SK-N-SH treated with all-trans-retinoic acid at 6 μM for 48 hours (cell line): ENCODE measurements at places on chromosomes 12 and 14.
A peak's percentile ranks its signal among the peaks of the same experiment; 100 is the strongest.

DNA sequence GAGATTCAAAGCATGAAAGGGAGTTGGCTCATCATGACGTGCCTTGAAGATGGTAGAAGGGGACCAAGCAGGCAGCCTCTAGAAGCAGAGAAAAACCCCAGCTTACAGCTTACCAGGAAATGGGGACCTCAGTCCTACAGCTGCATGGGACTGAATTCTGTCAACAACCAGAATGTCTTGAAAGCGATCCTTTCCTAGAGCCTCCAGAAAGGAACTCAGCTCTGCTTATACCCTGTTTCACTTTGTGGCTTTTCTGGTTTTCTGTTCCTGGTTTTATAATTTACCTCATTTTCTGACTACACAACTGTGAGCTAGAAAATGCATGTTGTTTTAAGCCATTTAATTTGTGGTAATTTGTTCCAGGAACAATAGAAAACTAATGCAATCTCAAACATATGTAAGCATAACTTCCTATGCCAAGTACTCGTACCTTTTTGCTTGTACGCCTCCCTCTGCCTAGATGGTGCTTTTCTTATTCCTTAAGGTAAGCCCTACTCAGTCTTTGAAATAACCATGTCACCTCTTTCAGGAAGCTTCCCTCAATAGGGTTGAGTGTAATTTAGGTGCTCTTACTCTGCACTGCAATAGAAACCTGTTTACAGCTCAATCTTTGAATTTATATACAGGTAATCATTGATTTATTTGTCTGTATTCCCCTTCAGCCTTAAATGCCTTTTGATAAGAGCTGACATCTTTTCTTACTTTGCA lies 348.8 kb downstream of the TMEM117 start:
- ATAC-seq, result no peak

DNA sequence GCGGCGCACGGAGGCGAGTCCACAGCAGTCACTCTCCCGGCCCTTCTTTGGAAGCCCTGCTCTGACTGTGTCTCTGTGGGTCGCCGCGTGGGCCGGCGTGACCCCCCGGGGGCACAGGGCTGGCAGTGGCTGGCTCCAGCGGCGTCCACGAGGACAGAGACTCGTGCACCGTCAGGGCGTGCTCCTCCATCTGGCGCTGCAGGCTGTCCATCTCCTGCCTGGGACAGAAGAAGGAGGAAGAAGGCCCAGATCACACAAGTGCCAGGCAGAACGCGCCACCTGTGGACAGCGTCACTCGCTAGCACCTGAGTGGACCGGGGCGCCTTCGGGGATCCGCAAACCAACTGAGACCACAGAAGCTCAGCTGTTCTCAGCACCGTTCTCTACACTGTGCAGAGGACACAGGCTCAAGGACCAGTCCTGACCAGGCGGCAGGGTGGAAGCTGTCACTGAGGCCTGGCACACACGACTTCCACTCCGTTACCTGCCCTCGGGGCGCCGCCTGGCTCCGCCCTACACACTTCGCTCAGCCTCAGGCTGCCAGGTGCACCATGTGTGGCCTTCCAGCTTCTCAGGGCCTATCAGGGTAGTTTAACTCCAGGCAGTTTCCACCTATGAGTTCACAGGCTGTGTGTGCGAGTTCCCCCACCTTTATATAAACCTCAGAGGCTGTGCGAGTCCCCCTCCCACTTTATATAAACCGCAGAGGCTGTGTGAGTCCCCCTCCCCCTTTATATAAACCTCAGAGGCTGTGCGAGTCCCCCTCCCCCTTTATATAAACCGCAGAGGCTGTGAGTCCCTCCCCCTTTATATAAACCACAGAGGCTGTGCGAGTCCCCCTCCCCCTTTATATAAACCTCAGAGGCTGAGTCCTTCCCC lies 11.7 kb upstream of the ANKLE2 start:
- no peak for ATAC-seq

GRCh38 chr14:57918791-57919190 lies 52.9 kb upstream of the SLC35F4 start:
- ATAC-seq, result no peak

DNA sequence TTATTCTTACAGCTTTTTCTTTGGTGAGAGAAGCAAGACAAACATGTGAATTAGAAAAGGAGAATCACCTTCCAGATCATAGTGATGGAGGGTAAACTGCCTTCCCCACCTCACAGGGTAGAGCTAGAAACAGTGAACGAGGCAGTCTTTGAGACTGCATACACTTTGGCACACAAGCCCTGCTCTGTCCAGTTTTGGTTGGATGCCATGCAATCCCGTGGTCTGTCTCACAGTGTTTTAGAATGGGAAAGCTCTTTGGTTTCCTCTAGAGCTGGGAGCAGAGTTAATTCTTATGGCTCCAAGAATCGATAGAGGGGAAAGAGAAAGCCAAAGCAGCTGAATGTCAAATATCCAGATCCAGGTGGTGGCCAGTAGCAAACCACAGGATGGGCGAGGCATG lies 21.9 kb downstream of the TDP1 start:
- ATAC-seq, result no peak

- peak; percentile 95 for ATAC-seq
Observed at GRCh38 chr12:46342562-46343033, 30.0 kb downstream of the SLC38A2 start.

DNA sequence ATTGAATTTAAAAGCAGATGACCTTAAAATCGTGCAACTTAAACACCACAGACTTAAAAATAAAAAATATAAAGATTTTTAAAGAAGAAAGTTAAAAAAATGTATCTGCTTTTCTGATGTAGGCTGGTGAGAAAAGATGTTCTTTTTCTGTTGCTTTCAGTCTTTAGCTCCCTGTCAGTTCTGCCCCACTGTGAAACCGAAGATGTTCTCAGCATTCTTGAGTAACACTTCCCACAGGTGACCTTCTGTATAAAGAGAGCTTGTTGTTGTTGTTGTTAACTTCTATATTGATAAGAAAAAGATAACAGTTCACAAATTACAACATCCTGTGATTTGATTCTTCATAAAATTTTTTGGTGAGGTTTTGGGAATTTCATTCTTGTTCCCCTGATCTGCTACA lies 377.9 kb upstream of the RGS6 start:
- ATAC-seq, result no peak

DNA sequence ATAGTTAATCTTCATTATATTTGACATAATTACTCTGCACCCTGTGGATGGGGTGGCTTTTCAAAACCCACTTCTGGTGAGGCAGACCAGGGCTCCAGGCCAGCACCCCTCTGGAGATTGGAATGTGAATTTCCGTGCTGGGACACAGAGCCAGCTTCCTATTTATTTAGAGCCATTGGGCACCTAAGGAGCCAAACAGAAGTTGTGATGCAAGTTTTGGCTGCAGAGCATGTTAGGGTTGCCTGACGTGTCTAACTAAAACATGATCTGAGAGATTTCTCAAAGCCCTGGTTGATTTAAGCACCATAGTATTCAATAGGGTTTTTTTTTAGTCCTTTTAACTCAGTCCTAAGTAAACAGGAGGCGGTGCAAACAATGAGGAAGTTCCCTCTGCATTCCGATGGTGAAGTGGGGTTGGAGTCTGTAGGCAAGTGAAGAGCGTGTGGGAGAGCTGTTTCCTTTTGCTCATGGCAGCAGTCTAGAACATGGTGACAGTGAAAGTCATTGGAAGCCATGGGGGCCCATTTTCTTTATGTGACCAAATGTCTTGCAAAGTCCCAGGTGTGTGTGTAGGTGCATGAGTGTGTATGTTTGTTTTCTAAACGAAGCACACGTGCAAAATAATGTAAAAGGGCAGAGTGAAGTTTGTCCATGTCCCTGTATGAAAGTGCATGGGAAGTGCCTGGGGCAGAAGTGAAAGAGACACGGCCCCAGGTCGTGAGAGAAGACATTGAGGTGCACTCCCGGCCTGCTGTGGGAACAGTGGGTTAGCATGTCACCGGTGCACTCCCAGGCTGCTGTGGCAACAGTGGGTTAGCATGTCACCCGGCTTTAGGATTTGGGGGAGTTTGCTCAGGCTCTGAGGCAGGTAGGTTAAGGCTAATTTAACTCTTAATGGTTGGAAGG lies 117.7 kb downstream of the PRKCH start:
- peak; percentile 30; the same call in 2 of the 3 replicates for ATAC-seq

DNA sequence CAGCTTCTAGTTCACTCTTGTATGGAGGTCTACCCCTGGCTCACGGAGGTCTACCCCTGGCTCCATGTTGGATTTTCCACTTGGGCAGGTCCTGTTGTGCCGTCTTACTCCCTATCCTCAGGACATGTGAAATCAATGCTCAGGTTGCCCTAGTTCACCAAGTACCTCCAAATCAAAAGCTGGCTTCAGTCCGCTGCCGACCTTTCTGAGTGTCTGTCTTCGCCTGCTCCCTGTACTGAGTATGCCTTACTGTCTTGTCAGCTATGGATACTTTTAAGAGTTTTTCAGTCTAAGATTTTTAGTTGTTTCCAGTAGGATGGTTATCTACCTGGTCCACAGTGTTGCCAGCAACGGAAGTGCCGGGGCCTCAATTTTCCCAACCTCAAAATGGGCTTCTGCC lies 40.1 kb upstream of the BCL11B start:
- no peak for ATAC-seq

DNA sequence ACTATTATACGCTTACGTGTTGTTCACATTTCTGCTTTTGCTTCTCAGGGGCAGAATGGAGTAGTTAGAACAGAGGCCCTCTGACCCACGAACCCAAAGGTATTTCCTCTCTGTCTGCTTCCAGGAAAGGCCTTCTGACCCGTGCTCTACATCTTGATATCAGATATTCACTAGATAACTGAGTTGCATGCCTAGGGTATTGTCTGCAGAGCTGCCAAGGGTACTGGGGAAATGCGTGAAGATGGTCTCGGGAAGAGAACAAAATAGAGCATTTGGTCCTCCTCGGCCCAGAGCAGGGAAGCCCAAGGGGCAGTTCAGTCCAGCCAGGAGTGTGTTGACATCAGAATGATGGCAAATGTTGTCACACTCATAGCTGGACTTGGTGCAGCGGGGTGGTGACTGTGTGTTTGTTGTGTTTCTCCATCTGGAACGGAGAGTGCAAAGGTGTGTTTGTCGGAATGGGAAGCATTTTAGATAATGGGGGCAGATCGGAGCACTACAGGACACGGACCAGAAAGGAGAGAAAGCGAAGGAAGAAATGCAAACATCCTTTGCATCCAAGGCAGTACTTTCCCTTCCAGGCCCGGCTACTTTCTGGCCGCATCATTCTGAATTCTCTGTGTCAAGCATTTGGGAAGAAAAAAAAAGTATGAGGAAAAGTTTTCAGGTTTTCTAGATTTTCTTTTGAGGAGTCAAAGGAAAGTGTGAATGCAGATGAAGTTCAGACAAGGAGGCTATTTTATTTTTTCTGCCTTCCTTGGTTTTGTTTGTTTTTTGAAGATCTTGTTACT lies 8.1 kb downstream of the GLT1D1 start:
- no peak for ATAC-seq
